Mesendoderm (in vitro differentiated cells): ENCODE measurements at places on chromosomes 4 and X.

- no peaks in the 10 kb centered on the region for H3K4me1 ChIP-seq
- no peak overlapping the region for H3K4me3 ChIP-seq
- no peaks in the 10 kb centered on the region for H3K27me3 ChIP-seq
Measured at GRCh38 chr4:183863155-183863825, 41.8 kb upstream of the STOX2 start.

- H3K27me3 ChIP-seq, result no peaks in the 10 kb centered on the region
- no peaks in the 10 kb centered on the region for H3K36me3 ChIP-seq
- no peaks in the 10 kb centered on the region for H3K4me1 ChIP-seq
Measured at GRCh38 chrX:63428348-63428747, 77.2 kb upstream of the SPIN4 start.

DNA sequence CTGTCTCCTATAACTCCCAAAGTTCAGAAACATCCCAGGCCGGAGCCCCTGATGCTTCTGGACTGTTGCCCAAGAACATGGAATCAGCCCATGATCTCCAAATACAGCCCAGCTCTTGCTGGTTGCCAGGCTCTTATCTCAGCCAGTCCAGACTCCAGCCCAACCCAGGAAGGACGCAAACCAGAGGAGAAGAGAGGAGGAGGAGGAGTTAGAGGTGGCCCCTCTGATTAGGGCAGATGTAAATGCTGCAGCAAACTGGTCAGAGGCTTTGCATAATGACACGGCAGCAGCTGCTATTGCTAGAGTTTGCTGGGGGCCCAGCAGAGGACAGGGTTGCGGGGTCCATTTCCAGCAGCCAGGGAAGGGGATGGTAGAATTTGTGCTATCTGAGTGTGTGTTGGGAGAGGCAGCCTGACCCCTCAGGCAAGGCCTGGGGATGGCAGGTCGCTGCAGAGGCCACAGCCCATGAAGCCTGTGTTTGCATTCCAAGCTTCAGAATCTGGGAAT is 4.2 kb upstream of the OTUD5 start:
- H3K4me3 ChIP-seq, result no peak overlapping the region
- no peaks in the 10 kb centered on the region for H3K4me1 ChIP-seq
- H3K36me3 ChIP-seq, result no peaks in the 10 kb centered on the region
- DNase-seq, result peak; percentile 50

GRCh38 chr4:77327151-77327550 is 170.1 kb downstream of the CCNG2 start:
- H3K27ac ChIP-seq, result no peak overlapping the region
- H3K4me3 ChIP-seq, result no peak overlapping the region
- DNase-seq, result no peak
- no peaks in the 10 kb centered on the region for H3K36me3 ChIP-seq
- H3K27me3 ChIP-seq, result no peaks in the 10 kb centered on the region

DNA sequence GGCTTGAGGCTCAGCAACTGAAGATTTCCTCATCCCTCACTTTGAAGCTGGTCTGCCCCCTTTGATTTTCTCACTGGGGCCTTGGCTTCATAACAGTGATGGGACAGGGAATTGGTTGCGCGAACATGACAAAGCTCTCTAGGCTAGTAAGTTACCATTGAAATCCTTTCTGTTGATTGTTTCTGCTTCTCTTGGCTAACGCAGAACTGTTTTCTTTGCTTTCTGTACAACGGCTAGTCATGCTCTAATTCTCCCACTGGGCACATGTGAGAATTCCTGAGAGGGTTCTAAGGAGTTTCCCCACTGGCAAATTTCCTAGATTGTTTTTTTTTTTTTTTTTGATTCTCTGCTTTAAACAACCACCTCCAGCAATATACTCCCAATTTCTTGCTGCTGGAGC is 738.6 kb downstream of the PCDH7 start:
- no peaks in the 10 kb centered on the region for H3K4me1 ChIP-seq
- no peak overlapping the region for H3K4me3 ChIP-seq

DNA sequence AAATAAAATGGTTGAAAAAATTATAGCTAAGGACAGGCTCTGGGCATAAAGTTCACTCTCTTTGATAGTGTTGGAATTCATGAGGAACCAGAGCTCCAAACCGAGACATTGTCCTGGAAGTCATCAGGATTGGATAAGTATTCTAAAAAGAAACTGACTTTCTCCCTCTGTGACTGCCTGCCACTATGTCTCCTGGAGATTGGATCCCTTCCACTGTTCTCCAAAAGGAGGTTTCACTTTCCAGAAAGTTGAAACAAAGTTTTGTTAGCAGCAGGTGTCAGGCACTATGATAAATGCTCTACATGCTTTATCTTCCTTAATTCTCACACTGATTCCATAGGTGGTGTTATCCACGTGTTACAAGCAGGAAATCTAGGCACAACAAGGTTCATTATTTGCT is 16.8 kb downstream of the BANK1 start:
- no peak for DNase-seq
- H3K4me3 ChIP-seq, result no peak overlapping the region
- H3K36me3 ChIP-seq, result no peaks in the 10 kb centered on the region

GRCh38 chr4:121246698-121247097 is 82.6 kb upstream of the TNIP3 start:
- no peaks in the 10 kb centered on the region for H3K4me1 ChIP-seq
- peak; percentile 38 for DNase-seq
- H3K4me3 ChIP-seq, result no peak overlapping the region
- H3K27ac ChIP-seq, result no peak overlapping the region
- no peaks in the 10 kb centered on the region for H3K36me3 ChIP-seq
- no peaks in the 10 kb centered on the region for H3K27me3 ChIP-seq

DNA sequence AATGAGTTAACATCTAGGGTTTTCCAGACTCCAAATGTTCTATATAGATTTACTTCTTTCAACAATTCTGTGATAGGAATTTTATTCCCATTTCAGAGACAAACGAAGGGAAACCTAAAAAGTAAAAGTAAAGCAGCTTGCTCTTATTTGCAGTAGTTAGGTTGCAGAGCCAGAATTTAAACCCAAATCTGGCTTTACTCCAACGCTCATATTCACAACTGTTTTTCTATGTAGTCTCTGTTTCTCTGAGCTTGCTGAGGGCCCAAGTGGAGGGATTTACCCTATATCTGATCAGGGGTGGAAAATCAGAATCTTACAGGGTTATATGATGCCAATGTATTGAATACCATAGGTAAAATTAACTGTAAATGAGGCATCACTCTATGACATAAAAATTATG is 599.1 kb upstream of the GRIA3 start:
- H3K4me1 ChIP-seq, result no peaks in the 10 kb centered on the region
- H3K36me3 ChIP-seq, result no peaks in the 10 kb centered on the region
- no peak overlapping the region for H3K27ac ChIP-seq
- no peak overlapping the region for H3K4me3 ChIP-seq

DNA sequence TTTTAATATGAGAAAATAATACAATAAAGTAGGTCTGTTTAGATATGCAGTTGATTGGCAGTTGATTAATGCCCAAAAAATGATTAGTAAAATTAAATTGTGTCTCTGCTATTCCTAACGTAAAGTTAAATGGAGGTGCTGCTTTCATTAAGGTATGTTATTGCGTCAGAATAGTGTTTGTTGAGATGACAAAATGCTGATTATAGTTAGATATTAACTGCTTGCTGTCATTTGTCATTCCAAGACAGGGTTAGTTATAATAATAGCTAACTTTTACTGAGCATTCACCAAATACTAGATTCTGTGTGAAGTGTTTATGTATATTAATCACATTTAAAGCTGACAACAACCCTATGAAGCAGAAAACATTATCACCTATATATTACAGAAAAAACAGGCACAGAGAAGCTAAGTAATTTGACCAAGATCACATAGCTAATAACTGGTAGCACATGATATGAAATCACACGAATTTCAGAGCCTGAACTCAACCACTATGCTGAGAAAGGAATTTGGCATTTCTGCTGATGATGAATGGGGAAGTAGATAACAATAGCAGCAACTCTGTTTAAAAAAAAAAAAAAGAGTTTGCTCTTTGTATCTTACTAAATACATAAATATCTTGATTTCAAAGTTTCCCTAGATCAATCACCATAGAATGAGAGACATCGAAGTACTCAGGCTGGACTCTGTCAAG is 59.7 kb upstream of the WDR44 start:
- no peaks in the 10 kb centered on the region for H3K4me1 ChIP-seq
- H3K4me3 ChIP-seq, result no peak overlapping the region
- H3K27ac ChIP-seq, result no peak overlapping the region
- no peaks in the 10 kb centered on the region for H3K27me3 ChIP-seq
- DNase-seq, result no peak

GRCh38 chr4:26878794-26879391 is 18.3 kb downstream of the STIM2 start:
- H3K36me3 ChIP-seq, result no peaks in the 10 kb centered on the region
- no peak overlapping the region for H3K4me3 ChIP-seq
- H3K27me3 ChIP-seq, result no peaks in the 10 kb centered on the region
- no peak for DNase-seq
- no peak overlapping the region for H3K27ac ChIP-seq

DNA sequence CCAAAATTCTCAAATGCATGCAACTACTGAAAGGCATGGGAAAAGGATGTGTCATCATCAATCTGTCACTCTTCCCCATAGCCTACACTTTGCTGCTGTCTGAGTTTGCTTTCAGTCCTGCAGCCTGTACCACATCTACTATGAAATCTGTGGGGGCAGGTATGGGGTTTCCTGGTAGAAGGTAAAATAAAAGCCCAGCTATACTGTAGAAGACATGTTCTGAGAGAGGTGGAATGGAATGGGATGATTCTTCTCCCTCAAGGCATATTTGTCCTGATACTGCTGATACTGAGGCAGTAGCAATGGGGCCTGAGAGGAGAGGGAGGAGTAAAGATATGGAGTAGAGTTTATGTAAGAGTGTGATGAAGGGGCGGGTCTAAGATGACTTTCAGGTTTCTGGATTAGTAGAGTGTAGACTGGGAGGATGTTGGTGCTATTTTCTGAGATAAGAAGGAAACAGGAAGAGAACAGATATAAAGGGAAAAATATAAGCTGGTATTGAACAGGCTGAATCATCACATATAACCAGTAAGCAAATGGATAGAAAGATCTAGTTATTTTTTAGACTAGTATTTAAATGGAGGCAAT is 38.7 kb upstream of the GYPA start:
- H3K27me3 ChIP-seq, result no peaks in the 10 kb centered on the region
- no peaks in the 10 kb centered on the region for H3K4me1 ChIP-seq
- H3K4me3 ChIP-seq, result no peak overlapping the region
- peak; percentile 55 for DNase-seq

- no peak overlapping the region for H3K4me3 ChIP-seq
- no peak overlapping the region for H3K27ac ChIP-seq
- H3K36me3 ChIP-seq, result no peaks in the 10 kb centered on the region
- no peaks in the 10 kb centered on the region for H3K27me3 ChIP-seq
Measured at GRCh38 chrX:2657532-2658113, 33.5 kb upstream of the CD99 start.
